Kasumi-1 (cell line): ENCODE measurements at places on chromosomes 1 and 21.

DNA sequence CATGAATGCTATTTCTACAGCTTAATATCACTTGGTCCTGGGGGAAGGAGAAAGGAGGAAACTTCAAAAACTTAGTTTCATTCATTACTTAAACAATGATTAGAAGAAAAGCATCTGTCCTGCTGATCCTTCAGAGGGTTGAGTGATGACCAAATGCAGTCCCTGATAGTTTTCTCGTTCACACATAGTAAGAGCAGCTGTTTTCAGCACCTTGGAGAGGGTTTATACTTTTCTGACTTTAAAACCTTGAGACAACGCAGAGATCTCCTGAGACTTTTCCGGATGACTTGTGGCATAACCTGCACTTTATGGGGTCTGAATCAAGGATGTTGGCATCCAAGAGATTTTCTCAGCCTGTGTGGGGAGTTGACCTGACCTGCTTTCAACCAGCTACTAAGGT is 94.0 kb upstream of the KCND3 start:
- peak; percentile 3 for DNase-seq

GRCh38 chr1:53511933-53512806 is 53.0 kb downstream of the DMRTB1 start:
- no peak for DNase-seq

DNA sequence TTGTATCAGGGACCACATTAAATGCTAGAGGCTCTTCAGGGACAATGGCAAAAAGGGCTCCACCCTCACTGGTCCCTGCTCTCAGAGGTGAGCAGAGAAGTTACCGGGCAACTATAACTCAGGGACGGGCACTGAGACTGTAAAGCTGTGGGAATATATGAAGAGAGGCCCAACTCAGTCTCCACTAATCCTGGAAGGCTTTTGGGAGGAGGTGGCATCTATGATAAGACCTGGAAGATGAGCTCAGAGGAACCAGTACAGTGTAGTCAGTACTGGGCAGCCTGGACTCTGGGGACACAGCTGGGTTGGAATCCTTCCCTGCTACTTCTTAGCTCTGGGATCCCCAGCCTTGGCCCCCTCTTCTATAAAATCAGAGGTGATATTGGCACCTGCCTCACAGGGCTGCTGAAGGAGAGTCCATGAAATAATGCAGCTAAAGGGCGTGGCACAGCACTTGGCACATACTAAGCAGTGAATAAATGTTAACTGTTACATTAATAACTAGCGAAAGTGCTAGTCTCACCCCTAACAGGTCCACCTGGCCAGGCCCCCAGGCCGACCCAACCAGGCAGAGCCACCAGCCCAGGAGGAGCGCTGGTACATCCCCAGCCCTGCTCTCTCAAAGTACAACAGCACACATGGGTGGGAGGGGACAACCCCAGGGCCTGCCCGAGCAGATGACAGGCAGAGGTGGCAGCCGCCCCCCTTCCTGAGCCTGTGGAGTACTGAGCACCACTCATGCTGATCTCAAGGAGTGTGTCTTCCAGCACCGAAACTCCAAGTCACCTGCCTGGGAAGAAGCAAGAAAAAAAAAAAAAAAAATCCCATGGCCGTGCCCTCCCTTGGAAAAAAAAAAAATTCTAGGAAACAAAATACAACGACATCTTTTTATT is 62.7 kb downstream of the CASZ1 start:
- no peak for DNase-seq

- no peak for DNase-seq
Observed at GRCh38 chr1:63537006-63537405, 13.7 kb downstream of the EFCAB7 start.

DNA sequence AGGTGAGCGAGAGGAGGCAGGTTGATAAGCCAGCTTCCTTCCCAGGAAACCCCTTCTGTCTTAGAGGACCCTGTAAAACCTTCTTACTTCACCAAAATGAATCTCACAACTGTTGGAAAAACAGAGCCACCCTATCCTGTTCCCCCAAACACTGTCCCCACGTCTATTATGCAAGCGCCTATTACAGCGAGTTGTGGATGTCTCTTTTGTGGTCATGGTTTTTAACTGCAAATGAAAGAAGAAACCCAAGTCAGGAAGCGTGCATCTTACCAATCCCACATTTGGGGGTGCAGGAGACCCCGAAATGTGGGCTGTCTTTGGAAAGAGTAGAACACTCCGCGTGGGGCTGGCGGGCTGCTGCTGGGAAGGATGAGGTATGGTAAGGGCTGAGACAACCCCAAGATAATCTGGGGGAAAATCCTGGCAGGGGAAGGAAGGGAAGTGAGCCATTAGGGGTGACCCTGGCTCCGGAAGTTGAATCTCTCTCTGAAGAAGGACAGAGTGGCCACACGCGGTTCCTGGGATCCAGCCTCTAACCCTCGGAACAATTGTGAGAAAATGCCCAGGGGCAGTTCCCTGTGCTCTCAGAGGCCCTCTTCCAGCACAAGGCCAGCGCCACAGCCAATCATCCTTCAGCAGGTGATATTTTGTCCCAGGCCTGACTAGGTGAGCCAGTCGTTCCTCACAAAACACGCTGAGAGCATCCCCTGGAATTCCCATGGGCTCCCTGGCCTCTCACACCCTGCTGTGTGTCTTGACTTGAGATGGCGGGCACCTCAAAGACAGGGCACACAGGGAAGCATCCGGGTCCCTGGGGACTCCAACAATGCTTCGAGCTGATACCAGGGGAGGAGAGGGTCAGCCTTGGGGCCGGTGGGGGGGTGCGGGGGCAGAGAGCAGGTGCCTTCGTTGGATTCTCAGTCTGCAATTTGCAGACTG is 168.5 kb upstream of the IRF2BP2 start:
- DNase-seq: peak; percentile 96

- no peak for DNase-seq
Observed at GRCh38 chr1:210332719-210333398, 4.2 kb downstream of the HHAT start.

- DNase-seq: peak; percentile 10
Observed at GRCh38 chr1:38818175-38818976, 41.2 kb downstream of the RRAGC start.

DNA sequence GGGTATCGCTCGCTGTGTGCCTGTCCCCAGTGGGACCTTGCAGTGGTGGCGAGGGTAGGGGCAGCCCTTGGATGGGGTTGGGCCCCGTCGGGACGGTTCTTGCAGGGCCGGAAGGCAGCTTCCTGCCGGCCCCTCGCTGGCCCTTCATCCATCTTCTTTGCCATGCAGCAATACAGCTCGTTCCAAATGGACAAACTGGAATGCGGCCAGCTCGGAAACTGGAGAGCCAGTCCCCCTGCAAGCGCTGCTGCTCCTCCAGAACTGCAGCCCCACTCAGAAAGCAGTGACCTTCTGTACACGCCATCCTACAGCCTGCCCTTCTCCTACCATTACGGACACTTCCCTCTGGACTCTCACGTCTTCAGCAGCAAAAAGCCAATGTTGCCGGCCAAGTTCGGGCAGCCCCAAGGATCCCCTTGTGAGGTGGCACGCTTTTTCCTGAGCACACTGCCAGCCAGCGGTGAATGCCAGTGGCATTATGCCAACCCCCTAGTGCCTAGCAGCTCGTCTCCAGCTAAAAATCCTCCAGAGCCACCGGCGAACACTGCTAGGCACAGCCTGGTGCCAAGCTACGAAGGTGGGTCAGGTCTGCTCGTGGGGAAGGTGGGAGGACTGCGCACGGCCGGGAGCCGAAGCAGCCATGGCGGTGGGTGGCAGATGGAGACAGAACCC is 45.8 kb downstream of the SIM2 start:
- no peak for DNase-seq

GRCh38 chr1:53708687-53709086 is 30.3 kb downstream of the GLIS1 start:
- DNase-seq: no peak

DNA sequence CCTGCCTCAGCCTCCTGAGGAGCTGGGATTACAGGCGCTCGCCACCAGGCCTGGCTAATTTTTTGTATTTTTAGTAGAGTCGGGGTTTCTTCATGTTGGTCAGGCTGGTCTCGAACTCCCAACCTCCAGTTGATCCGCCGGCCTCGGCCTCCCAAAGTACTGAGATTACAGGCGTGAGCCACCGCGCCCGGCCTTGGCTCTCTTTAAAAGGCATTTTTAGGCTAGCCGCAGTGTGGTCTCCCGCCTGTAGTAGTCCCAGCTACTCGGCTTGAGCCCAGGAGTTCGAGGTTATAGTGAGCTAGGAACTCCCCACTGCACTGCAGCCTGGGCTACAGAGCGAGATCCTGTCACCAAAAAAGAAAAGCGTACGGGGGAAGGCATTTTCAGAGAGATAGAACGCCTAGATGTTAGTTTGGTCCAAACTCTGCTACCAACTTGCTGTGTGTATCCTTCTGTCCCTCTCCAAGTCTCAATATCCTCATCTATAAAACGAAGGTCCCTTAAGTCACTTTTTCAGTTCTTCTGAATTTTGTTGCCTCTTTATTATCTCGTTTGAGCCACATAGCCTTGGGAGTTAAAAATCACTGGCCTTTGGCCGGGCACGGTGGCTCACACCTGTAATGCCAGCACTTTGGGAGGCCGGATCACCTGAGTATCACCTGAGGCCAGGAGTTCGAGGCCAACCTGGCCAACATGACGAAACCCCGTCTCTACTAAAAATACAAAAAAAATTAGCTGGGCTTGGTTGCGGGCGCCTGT is 734 bp downstream of the MED18 start:
- peak; percentile 31 for DNase-seq

DNA sequence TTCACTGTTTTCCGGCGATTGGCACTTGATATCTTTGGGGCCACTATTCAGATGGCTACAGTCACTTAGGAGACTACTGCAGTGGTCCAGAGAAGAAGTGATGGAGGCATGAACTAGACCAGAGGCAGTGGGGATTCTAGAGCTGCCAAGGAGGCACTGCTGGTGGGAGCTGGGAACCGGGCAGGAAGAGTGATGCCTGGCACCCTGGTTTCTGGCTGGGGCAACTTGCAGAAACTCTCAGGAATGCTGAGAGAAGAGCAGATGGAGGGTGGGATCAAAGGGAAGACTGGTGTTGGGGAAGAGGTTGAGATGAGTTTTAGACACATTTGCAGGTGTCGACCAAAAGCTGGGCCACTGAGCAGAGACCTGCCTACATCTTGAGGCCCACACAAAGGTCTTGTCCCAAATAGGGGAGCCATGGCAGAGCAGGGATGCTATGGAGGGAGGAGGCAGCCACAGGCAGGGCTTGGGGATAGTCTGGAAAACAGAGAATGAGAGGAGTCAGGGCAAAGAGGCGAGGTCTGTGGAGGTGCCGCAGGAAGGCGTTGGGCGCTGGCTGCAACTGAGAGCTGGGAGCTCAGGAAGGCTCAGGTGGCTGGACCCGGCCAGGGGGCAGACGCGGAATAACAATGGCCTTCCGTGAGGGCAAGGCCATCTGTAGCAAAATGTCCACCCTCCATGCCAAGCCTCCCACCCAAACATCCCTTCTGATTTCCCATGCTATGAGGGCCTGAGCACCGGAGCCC is 118.9 kb downstream of the TOMM20 start:
- DNase-seq: no peak

DNA sequence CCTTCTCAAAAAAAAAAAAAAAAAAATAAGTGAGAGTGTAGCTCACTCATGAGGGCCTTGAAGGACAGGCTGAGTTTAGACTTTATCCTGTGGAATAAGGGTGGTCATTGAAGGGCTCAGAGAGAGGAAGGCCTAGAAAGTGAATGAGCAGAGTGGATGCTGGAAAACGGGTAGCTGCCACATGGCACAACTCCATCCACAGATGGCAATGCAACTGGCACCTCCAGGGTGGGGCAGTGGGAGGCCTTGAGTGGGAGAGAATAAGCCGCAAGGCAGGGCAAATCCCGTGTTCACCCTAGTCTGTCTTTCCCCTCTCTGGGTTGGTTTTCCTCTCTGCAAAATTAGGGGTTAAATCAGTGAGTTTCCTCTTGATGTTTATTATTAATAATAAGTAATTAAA is 3.1 kb downstream of the TNNI1 start:
- DNase-seq: no peak

DNA sequence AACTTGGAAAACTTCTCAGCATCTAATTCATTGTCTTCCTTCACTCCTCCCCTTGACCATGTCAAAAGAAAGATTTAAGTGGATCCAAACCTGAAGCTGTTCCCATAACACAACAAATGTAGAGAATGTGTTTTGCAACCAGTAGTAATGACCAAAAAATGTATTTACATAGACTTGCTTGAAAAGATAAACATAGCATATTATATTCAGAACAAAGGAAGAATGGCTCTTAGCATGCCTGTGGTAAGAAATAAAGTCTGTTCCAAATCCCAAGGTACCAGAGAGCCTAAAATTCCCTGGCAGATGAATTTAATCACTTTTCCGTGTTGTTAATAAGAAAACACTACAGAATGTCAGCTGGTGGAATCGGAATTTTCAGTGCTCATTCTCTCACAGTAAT is 36.8 kb downstream of the FMO3 start:
- no peak for DNase-seq

GRCh38 chr1:11690397-11691301 is 861 bp upstream of the DRAXIN start:
- no peak for DNase-seq
